ENCODE measurements at places on chromosomes 16 and 17. TPM values are rescaled to one million over a fixed set of nuclear protein-coding genes. Genes with fewer than 3 reads are reported as not detected.

The KRTAP4-1 gene
- total RNA-seq: not detected

The CCL23 gene
- total RNA-seq: not detected

The ATP2A1 gene
- total RNA-seq: not detected

The DBNDD1 gene
- total RNA-seq: 10.9 TPM

The TP53TG3C gene
- not detected for total RNA-seq

The MFAP4 gene
- total RNA-seq: 25.7 TPM

The CLEC19A gene
- total RNA-seq: not detected

The PKMYT1 gene
- 0.26 TPM for total RNA-seq

DNA sequence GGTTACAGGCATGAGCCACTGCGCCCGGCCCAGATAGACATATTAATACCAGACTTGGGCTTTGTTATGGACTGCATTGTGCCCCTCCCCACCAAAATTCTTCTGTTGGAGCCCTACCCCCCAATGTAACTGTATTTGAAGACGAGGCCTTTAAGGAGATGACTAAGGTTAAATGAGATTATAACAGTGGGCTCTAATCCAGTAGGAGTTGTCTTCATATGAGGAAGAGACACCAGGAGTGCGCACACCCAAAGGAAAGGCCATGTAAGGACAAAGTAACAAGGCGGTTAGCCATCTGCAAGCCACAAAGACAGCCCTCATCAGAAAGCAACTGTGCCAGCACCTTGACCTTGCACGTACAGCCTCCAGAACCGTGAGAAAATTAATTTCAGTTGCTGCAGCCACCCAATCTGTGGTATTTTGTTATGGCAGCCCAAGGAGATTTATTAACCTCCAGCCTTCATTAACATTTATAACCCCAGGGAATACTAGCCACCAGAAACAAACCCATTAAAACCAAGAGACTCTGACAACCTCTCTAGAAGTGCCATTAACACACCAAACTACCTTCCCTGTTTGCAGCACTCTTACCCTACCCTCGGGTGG, 107.6 kb downstream of the TTC19 start:
- DNase-seq: no peak

- DNase-seq: no peak
Measured at GRCh38 chr16:12210925-12211869, 234.7 kb downstream of the SNX29 start.

DNA sequence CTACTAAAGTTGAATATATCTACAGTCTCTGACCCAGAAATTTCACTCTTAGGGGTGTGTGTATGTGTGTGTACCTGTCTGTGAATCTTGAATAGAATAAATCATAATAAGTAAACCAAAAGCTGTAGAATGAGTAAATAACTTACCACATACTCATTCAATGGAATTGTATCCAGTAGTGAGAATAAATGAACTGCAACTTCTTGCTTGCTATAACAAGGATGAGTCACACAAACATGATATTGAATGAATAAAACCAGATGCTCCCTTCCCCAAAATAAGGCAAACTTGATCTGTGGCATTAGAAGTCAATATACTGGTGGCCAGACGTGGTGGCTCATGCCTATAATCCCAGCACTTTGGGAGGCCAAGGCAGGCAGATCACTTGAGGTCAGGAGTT, 259.8 kb upstream of the MON1B start:
- DNase-seq: no peak

- no peak for DNase-seq
Measured at GRCh38 chr17:49498029-49498615, 3.0 kb downstream of the NGFR start.

- DNase-seq: no peak
Measured at GRCh38 chr16:71564335-71564967, 12.4 kb downstream of the TAT start.

GRCh38 chr16:48559462-48560211, 50.3 kb downstream of the N4BP1 start:
- no peak for DNase-seq

GRCh38 chr17:8757189-8757588, 1.2 kb downstream of the SPDYE4 start:
- no peak for DNase-seq

GRCh38 chr17:32859857-32860525, 16.9 kb downstream of the MYO1D start:
- DNase-seq: no peak

DNA sequence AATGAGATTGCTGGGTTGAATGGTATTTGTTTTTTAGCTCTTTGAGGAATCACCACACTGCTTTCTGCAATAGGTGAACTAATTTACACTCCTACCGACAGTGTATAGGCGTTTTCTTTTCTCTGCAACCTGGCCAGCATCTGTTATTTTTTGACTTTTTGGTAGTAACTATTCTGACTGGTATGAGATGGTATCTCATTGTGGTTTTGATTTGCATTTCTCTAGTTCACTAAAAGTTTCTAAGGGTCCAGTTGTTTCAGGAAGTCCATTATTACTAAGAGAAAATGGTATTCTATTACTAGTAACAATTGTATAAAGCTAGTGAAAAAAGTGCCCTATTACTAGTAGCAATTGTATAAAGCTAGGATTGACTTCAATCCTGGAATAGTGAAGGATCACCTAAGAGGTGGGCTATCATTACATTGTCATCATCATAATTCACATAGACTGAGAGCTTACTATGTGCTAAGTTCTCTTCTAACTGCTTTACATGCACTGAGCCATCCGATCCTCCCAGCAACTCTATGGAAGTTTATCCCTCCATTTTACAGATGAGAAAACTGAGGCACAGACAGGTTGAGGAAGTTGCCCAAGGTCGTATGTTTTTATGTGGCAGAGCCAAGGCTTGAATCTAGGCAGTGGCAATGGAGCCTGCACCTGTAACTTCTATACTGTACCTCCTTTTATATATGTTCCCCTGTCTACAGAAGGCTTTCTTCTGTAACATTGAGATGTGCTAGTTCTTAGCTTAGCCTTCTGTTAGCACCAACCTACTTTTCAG, 13.4 kb upstream of the SMIM36 start:
- DNase-seq: no peak
